ENCODE measurements at places on chromosomes 7 and 10. TPM values are rescaled to one million over a fixed set of nuclear protein-coding genes. Genes with fewer than 3 reads are reported as not detected.

The TEX36 gene
- polyA plus RNA-seq, result not detected

The BICC1 gene
- polyA plus RNA-seq, result 3.8 TPM

The KAT6B gene
- polyA plus RNA-seq, result 8.5 TPM

The SYT15B gene
- polyA plus RNA-seq, result 0.59 TPM

The HACD1 gene
- 38.6 TPM for polyA plus RNA-seq

DNA sequence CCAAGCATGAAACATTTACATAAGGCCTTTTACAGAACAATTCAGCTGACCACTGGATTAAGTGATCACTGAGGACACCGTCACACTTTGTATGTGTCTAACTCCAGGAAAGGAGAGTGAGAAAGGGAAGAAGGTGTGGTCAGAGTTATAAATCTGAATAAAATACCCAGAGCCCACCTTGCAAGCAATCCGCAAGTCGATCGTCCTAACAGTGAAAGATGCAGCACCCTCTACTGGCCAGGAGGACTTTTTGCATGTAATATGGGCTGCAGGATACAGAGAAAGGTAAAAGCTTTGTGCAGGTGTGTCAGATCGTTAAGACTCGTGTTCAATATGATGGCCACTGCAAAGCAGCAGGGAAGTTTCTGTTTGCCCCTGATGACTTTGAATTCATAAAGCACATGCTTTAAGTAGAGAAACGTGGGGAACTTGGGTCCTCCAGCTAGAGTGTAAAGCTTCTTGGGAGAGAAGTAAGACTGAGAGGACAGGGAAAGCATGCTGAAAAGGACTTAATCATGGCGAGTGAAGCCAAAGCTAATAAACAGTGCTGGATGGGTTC is 68.5 kb upstream of the BMPER start:
- DNase-seq, result no peak

DNA sequence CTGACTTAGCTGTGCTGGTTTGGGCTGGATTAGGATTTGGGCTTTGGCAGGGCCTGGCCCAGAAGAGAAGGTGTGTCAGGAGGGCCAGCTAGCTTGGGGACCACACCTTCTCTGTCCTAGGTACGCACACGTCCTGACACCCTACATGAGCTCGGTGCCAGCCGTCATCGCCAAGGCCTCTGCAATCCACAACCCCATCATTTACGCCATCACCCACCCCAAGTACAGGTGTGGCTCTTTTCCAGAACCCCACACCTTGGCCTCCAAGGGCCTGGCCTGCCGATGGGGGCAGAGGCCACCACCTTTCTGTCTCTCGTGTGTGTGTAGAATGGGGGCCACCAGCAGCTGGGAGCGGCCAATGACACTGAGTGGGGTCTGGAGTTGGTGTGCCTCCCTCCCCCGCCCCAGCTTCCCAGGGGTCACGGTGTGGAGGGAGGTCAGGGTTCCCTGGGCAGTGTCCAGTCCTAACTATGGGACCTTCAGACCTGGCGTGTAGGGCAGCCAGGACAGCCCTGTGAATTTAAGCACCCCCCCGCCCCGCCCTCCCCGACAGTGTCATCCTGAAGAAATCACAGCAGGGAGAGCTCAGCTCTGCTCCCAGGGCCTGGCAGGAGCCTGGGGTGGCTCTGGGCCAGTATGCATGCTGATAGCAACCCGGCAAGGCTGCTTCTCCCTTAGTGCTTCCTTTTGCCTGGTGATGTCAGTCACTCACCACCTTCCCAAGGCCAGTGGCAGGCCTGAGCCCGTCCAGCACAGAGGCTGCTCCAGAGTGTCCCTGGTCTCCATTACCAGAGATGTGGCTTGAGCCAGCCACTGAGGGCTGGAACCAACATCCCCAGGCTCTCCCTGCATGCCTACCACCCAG is 6.9 kb upstream of the LDB3 start:
- peak; percentile 77 for DNase-seq

GRCh38 chr7:110647266-110647665 is 443.7 kb upstream of the LRRN3 start:
- no peak for DNase-seq

DNA sequence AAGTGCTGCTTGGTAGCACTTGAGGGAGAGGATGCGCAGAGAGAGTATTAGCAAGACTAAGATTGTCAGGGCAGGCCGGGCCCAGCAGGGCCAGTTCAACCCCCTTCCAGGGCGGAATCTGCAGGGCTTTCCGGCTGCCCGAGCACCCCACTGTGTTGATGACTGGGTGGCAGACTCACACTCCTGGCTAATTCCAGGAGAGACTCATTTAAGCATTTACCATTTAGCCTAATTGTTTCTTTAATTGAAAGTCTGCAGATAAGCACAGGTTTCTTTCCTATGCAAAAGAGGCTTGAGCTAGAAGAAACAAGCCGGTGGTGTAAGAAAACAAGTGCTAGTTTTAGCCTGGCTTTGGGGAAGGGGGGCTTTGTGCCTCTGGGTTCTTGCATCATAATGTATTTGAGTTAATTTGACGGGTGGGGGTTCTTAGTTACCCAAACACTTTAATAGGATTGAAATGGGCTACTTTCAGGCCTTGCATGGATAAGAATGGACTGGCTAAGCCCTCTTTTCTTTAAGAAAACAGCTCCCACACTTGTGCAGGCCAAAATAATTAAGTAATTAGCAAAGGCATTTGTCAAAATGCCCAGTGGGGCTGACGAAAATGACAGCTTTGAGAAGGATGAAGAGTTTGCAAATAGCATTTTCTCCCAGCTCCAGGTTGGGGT is 201.3 kb downstream of the MYOF start:
- no peak for DNase-seq

- DNase-seq, result no peak
Measured at GRCh38 chr7:103048833-103049232, 25.8 kb downstream of the FBXL13 start.
